Activated CD4-positive, alpha-beta T cell treated with anti-CD3 and anti-CD28 coated beads for 4 hours (primary cell): ENCODE measurements at places on chromosomes 16 and 17.

DNA sequence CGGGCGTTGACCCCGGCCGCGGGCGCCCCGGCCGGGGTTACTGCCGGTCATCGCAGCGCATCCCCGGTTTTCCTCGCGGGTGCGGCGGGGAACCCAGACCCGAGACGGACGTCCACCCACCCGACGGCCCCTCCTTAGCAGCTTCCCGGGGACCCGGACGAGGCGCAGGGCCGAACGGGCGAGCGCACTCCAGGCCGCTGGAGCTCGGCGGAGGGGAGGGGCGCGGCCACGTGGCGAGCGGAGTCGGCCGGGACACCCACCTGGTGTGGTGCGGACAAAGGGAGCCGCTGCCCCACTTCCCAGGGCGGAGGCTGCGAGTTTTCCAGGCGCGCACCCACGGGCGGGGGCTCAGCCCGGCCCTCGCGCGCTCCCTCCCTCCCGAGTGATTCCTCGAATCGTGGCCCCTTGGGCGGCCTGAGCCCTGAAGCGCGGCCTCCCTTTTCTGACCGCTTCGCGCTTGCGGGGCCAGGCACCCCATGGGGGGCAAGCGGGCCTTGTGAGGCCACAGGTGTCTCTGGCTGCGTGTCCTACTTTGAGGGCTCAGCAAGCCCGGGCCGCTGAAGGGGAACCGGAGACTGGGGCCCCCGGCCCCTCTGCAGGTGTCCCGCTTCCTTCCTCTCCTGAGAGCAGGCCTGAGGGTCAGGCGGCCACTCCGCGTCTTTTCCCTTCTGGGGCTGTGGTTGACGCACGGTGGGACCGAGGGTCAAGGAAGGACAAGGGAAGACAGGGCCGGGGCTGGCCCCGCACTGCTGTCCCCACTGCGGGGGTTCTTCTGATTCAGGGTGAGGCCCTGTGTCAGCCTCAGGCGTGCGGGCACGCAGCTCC lies 1.1 kb upstream of the FASN start:
- DNase-seq: no peak

- DNase-seq: no peak
Measured at GRCh38 chr16:26019381-26020242, 327.9 kb downstream of the HS3ST4 start.

- DNase-seq: no peak
Measured at GRCh38 chr16:1026784-1027500, 45.4 kb downstream of the SOX8 start.

DNA sequence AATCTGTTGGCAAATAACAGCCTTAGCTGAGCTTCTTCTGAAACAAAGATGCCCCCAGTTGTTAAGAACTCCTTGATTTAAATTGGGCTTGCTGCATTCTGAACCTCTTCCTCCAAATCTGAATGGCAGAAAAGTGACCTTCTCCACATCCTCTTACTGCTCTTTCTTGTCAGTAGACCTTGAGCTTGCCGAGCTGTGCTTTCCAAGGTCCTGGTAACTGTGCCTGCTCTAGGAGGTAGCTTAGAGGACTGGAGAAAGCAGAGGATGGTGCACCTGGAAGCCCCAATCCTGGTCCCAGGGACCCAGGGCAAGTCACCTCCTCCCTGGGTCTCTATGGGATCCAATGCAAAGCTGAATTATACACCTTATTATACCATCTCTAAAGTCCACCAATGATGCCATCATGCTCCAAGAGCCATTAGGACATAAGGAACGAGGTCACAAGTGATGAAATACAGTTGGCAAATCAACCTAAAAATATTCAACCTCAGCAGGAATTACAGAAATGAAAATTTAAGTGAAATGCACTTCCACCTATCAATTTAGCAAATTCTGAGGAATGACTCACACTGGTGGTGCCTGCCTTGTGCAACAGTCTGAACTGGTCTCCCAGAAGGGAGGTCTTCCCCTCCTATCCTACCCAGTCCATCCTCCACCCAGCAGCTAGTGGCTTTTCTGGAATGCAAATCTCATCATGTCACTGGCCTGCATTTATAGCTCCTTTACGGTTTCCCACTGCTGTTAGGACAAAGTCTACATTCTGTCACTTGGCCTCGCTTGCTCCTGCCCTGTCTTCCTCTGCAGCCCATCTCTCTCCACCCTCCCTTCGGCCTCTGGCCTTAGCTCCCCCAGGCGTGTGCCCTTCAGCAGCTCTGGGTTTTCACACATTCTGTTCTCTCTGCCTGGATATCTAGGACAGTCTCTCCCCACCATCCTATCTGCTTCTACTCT lies 36.6 kb downstream of the TOM1L2 start:
- no peak for DNase-seq

GRCh38 chr17:49051269-49051668 lies 54.1 kb downstream of the IGF2BP1 start:
- DNase-seq: no peak

- no peak for DNase-seq
Measured at GRCh38 chr16:56933828-56934598, 2.1 kb downstream of the HERPUD1 start.

DNA sequence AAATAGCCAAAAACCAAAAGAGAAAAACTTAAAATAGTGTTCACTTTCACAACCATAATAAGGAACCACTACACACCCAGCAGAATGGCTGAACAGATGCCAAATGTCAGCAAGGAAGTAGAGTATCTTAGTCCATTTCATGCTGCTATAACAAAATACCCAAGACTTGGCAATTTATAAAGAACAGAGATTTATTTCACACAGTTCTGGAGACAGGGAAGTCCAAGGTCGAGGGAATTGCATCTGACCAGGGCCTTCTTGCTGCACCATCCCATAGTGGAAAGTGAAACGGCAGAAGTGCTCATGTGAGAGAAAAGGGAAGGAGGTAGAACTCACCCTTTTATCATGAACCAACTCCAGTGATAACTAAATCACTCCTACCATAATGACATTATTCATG lies 33.8 kb upstream of the CCL22 start:
- no peak for DNase-seq

- DNase-seq: no peak
Measured at GRCh38 chr16:28163699-28164098, 48.1 kb downstream of the XPO6 start.

- DNase-seq: no peak
Measured at GRCh38 chr16:79393127-79393526, 207.4 kb downstream of the MAF start.

DNA sequence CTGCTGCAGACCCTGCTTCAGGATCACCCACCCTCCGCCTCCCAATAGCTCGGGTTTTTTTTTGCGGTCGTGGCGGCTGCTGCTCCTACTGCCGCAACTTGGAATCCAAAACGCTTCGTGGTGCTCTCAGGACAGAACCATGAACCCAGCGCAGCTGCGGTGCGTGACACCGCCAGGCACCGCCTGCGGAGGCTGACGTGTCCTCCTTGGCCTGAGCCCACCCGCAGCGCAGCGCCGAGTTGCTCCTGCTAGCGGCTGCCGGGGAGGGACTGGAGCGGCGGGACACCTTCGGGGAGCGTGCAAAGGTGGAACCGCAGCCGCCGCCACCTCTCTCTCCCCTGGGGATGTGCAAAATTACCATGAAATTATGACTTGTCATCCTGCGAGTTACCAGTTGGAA lies 1893.0 kb downstream of the TP53TG3F start:
- DNase-seq: no peak

DNA sequence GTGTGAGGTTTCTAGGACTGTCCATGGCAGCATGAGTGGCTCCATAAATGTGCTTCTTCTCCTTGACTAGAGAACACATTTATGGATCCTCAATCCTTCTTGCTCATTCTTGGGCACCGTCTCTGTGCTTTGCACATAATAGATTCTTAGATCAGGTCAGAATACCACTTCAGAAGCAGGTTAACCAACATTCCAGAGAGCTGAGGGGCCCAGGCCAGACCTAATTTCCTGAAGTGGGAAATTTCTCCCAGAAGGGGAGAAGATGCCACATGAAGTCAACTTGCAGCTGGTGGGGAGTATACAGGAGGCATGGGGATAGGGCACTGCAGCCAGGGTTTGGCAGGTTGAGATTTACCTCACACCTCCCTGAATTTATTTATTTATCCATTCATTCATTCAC lies 24.4 kb upstream of the VAT1L start:
- DNase-seq: no peak
